Right forelimb (tissue), 1 donor: ENCODE measurements at places on chromosomes 16 and 17.
A peak's percentile ranks its signal among the peaks of the same experiment; 100 is the strongest.

DNA sequence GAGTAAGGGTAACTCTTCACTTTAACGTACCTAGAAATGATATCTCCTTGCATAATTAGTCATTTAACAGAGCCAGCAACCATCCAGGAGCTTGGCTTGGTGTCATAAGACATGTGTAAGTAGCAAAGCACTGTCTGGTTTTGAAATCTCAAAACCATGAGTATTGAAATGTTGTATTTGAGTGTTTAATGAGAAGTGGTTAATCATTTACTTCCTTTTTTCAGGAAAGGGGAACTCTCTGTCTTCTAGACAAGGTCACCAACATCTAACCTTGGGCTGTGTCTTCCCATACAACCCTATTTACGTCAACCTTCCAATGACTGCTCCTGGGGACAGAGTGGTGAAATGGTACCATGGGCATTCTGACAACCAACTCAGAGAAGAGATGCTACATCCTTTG, 27.1 kb downstream of the PMP22 start:
- DNase-seq = no peak

GRCh38 chr16:81586417-81586816, 141.8 kb downstream of the CMIP start:
- DNase-seq = no peak

DNA sequence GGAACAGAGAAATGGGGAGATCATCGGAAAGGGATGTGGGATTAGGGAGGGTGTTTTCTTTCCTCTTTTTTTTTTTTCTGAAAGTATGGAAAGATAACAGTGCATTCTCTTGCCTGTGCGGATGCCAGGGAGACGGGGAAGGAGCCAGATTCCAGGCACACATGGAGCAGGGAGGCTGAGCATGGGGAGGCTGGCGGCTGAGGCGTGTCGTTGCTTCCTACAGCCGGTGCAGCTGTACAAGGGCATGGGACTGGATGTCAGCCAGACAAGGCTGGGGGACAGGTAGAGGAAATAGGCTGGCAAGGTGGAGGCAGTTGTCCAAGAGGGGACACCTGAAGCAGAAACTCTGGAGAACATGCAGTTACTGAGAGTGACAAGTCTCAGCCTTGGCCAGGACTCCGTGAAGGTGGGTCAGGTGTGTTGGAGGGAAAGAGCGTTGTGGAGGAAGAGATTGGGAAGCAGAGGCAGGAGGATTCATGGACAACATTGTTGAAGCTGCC, 16.6 kb upstream of the ADORA2B start:
- DNase-seq = no peak

GRCh38 chr16:16151315-16151714, 72.0 kb downstream of the ABCC6 start:
- DNase-seq = no peak

DNA sequence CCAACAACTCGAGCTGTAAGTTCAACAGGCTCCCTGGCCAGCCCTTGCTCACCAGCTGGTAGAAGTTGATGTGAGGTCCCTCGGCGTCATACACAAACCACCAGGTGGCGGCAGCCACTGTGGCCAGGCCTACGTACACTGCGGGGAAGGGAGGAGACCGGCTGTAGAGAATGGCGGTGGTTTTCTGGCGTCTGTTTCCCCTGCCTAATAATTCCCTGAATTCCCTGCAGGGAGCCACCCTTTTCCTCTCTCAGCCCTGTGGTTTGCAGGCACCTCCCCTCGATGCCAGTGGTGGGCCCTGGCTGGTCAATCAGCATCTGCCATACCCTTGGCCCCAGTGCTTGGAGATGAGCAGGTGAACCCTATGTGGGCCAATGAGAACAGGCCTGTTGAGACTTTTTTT, 18.9 kb upstream of the P2RX1 start:
- DNase-seq = peak; percentile 79

GRCh38 chr17:354651-355556, 2.3 kb upstream of the RPH3AL start:
- no peak for DNase-seq

DNA sequence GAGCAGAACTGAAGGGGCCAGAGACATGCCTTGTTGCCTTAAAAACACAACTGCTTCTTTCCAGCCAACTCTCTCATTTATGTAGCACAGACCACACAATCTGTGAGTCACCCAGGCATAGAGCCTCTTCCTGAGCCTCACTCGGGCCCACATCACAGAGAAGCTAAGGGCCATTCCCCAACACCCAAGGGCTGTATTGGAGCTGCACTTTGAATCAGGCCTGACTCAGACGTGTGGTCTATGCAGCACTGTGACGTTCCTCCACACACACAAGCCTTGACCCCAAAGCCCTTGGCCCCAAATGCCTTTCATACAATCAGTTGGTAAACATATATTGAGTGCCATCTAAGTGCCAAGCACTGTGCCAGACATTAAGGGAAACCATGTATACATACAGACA, 308.9 kb upstream of the DYNLRB2 start:
- no peak for DNase-seq

GRCh38 chr17:18191967-18192366, 8.3 kb downstream of the ALKBH5 start:
- DNase-seq = no peak

DNA sequence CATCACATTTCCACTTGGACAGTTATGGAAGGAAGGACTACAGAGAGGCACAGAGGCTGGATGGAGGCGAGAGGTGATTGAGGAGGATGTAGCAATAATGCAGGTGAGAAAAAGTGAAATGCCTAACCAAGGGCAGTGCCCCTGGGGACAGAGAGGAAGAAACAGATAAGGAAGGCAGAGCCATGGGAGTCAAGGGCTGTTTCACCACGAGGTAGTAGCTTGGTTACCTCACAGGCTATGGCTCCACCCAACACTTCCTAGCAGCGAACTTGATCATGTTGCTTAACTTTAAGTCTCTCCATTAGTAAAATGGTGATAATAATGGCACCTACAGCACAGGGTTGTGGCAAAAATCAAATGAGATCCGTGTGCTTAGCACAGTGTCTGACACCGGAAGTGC, 83.9 kb downstream of the YPEL2 start:
- no peak for DNase-seq

GRCh38 chr17:48153691-48154358, 46.3 kb downstream of the SNX11 start:
- DNase-seq = no peak

DNA sequence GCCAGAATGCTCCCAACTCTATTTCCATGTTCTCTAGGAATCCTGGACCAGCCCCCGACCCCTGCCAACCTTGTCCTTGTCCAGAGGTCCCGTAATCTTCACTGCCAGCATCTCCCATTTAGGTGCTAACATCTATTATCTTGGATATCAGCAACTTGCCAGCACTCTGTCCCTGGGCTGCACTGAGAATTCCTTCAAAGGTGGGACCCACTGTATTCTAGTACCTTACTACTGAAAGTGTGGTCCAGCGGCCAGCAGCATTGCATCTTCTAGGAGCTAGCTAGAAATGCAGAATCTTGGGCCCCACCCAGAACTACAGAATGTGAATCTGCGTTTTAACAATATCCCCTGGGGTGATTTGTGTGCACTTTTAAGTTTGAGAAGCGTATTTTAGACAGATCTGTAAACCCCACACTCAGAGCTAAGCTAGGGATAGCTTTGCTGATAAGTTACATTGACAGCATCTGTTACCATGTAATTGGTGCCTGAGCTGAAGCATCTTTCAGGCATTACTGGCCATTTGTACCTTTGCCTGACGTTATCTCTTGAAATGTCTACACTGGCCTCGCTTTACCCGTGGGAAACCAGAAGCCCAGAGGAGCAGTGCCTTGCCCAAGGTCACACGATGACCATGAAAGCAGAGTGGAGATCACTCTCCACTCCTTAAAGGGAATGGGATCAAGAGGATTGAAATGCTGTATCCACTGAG, 8.3 kb downstream of the ABAT start:
- no peak for DNase-seq

GRCh38 chr17:6578491-6578890, 22.1 kb upstream of the PITPNM3 start:
- DNase-seq = no peak

- DNase-seq = no peak
These were observed 239.6 kb downstream of the CDH11 start for GRCh38 chr16:64882078-64882784.

DNA sequence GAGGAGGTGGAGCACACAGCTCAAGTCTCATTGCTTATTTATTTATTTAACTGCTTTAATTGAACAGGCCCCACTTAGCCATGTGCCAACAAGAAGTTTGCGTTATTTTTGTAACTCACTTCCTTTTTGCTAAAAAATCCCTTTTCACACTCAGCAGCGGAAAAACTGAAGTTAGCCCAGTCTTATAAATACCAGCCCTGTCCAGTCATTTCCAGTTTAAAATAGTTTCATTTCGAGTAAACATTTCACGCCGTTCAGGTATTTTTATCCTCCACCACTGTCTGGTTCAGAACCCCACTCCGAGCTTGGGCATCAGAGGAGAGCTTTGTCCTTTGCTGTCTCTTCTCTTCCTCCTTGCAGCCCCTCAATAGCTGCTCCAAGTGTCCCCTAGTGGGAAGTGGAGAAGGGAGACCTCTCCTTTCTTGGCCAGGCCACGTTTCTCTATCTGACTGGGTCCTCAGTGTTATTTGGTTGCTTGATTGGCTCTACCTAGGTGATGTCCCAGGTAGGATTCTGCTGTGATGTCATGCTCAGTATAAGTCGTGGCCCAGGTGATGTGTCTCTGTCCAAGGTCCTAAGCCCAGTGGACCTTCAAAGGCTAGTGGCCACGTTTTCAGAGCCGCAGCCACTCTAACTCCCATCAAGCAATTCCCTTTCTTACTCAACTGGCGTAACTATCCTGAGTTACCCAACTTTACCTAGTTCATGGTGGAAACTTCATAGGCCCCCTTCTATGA, 53.0 kb upstream of the GAS7 start:
- DNase-seq = no peak

DNA sequence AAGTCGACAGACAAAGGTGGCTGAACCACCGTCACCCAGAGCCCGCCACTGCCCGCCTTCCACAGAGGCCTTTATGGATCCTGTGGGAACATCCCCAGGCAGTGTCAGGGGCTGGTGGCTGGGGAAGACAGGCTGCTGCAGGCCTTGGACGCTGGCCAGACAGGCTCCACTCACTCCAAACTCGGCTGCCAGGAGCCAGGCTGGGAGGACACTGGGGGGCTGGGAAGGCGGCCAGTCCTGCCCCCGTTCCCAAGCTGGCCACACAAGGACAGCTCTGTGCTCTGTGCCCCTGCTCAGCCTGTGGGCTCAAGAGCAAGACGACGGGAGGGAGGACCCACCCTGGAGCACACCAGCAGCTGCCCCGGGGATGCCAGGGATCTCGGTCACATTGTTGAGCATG, 7.6 kb upstream of the LCAT start:
- no peak for DNase-seq

- DNase-seq = no peak
These were observed 3.0 kb downstream of the RASL10B start for GRCh38 chr17:35734396-35734795.

DNA sequence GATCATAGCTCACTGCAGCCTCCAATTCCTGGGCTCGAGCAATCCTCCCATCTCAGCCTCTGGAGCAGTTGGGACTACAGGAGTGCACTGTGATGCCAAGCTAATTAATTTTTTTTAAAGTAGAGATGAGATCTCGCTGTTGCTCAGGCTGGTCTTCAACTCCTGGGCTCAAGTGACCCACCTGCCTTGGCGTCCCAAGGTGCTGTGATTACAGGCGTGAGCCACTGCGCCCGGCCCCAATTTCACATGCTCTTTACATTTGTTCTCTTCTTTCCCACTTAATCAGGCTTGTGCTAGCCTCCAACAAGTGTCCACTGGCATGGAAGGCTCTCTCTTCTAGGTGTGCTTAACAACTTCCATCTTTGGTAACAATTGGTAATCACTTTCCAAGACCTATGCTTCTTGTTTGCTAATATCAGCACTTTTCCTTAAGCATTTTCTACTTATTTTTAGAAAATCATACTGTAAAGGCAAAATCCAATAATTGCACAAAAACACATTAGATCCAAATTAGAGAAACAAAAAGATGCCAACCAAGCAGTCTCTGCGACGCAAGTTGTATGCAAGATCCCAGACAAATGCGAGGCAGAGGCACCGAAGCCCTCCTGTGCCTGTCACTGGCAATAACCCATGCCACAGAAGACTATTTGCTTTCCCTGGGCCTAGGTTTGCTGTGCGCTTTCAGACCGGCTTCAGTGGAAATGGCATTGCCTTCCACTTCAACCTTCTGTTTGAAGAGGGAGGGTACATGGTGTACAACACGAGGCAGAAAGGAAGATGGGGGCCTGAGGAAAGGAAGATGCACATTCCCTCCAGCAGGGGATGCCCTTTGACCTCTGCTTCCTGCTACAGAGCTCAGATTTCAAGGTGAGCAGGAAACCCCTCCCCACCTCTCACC, 52.6 kb downstream of the NOS2 start:
- no peak for DNase-seq

DNA sequence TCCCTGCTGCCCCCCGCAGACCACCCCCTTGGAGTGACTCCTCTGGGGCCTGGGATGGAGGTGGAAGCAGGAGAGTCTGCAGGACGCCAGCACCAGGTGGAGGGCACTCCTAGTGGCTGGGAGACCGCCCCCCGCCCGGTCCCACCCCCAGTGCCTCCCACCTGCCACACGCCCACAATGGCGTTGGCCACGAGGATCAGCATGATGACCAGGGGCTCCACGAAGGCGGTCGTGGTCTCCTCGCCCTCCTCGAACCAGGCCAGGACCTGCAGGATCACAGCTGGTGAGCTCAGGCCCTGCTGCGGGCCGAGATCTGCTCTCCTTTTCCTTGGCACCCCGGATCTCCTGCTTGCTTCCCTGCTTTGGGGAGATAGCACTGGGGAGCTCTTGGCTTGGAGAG, 12.8 kb downstream of the ATP2A3 start:
- no peak for DNase-seq

DNA sequence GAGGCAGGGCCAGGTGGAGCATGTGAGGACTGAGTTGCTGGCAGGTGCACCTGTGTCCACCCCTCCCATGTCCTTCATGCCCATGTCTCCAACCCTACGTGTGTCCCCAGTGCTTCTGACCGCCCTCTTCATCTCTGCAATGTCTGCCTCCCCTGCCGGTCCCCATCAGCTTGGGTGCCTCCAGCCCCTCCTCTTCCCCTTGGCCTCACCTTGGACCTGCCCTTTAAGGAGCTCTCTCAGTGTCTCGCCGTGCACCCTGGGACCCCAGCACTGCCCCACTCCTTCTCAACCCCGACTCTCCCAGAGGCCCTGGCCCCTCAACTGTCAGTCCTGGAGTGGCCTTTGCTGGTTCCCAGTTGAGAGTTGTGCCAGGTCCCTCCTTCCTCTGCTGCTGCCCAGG, 15.0 kb downstream of the RIPOR1 start:
- no peak for DNase-seq

- no peak for DNase-seq
These were observed 112.0 kb downstream of the ADCY9 start for GRCh38 chr16:4004206-4004605.

- DNase-seq = no peak
These were observed 39.8 kb downstream of the KSR1 start for GRCh38 chr17:27496005-27496404.
